Femur (tissue), 1 donor: ENCODE measurements at places on chromosomes 5 and 9.
A peak's percentile ranks its signal among the peaks of the same experiment; 100 is the strongest.

DNA sequence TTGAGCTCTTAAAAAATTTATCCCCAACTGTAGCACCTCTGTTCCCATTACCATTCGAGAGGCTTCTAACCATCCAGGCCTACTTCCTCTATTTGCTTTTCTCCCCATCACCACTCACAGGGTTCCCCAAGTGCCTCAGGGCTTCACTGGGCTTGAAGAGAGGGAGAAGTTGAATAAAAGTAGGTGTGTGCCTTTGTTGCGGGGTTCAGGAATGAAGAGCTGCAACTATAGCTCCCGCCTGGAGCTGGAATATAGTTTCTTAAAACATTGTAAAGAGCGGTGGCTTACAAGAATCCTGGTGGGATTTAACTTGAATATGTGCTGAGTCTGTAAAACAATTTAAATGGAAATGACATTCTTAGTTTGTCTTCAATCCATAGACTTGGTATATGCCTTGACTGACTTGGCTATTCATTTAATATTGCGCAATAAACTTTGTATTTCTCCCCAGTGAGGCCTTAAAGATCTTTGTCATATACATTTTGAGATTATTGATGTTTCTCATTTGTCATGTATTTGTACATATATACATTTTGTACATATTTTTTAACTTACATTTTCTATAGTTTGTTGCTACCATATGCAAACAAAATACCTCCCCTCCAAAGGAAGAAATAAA is 7.2 kb downstream of the ENTREP1 start:
- no peak for DNase-seq

GRCh38 chr5:31487506-31487905 is 44.4 kb downstream of the DROSHA start:
- DNase-seq, result no peak

DNA sequence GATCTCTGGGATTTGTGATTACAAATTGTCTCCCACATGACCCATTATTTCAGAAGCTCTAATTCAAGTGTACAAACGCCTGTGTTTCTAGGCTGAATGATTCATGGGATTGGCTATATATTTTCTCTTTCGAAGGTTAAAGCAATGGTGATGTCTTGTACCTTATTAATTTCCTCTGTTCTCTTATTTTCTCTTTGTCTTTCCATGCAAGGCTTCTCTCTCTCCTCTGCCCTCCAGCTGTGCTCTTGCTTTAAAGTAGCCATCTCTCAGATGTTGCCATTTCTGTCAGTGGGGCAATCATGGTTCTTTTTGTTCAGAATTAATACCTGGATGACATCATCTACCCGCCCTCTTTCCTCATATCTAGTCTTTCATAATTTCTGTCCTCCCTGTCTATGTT is 184.3 kb upstream of the ATP10B start:
- DNase-seq, result no peak

DNA sequence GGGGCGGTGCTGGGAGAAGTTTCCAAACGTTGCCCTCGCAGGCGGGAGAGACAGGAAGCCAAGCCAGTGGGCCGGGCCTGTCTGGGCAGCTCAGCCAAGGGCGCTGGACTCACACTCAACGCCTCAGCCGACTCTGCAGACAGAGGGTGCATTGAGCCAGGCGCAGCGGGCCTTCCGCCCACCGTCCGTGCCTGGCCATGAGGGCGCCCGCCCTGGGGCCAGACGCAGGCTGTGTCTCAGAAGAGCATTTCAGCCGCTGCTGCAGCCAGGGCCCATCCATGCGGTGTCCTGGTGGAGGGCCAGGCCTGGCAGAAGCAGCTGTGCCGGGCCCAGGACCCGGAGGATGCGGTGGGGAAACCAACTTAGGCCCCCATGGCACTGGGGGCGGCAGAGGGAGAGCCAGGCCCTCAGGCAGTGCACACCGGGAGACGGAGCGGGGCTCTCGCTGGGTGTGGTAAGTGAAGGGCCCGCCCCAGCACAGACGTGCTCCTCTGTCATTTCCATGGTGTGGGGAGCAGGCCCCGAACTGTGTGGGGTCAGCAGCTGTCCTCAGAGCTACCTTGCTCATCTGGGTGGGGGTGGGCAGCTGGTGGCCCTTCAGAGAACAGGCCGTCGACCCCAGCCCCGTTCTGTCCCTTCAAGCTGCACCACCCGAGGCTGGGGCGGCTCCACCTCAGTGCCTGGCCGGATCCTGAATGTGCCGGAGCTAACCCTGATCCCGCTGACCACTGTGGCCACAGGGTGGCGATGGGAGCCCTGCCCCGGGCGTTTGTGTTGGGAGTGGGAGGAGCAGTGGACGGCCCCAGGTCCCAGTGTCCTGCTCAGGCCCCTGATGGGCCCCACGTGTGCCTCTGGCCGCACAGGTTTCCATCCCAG is 18.0 kb downstream of the DNLZ start:
- peak; percentile 82 for DNase-seq

- DNase-seq, result no peak
Measured at GRCh38 chr9:121736934-121737462, 85.6 kb downstream of the DAB2IP start.

DNA sequence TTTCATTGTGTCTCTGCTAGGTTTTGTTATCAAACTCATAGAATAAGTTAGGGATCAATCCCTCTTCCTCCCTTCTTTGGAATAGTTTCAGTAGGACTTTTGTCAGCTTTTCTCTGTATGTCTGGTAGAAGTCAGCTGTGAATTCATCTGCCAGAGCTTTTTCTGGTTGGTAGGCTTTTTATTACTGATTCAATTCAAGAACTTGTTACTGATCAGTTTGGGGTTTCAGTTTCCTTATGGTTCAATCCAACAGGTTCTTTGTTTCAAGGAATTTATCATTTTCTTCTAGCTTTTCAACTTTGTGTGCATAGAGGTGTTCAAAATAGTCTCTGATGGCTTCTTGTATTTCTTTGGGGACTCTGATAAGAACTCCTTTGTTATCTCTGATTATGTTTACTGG is 221.7 kb downstream of the FGF10 start:
- no peak for DNase-seq

DNA sequence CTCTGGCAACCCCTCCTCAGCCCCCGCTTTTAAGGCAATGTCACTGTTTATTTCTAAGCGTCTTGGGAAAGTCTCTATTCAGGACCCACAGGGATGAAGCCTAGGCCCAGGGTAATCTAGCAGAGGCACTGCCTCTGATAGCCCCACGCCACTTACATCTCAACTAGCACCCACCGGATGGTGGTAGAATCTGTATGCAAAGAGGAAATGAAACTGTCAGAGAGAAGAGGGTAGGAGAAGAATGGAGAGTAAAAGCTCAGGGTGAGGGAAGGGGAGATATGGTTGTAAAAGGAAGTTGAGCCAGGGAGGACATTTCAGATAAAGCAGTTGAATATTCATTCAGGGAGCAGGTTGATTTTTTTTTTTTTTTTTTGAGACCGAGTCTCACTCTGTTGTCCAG is 3.0 kb downstream of the FRRS1L start:
- no peak for DNase-seq

- DNase-seq, result no peak
Measured at GRCh38 chr5:72369711-72370110, 49.5 kb downstream of the PTCD2 start.

GRCh38 chr5:139251695-139252288 is 41.7 kb upstream of the MATR3 start:
- no peak for DNase-seq

DNA sequence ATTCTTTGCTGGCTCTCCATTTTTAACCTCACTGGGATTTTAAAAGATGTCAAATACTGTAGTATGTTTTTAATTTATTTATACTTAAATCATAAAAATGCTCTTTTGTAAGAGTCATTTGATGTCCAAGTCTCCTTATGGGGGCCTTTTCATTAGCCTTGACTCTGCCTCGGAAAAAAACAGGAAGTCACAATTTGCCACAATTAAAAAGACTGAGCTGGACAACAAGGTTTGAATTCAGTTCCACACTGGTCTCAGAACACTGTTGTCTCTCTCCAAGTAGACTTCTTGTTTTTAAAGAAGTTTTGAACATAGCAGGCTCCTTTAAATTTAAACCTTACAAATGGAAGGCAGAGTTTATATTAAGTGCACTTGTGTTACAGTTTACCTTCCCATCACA is 444.2 kb downstream of the ACTL7B start:
- DNase-seq, result no peak

- no peak for DNase-seq
Measured at GRCh38 chr5:170466988-170467707, 36.7 kb upstream of the KCNIP1 start.

DNA sequence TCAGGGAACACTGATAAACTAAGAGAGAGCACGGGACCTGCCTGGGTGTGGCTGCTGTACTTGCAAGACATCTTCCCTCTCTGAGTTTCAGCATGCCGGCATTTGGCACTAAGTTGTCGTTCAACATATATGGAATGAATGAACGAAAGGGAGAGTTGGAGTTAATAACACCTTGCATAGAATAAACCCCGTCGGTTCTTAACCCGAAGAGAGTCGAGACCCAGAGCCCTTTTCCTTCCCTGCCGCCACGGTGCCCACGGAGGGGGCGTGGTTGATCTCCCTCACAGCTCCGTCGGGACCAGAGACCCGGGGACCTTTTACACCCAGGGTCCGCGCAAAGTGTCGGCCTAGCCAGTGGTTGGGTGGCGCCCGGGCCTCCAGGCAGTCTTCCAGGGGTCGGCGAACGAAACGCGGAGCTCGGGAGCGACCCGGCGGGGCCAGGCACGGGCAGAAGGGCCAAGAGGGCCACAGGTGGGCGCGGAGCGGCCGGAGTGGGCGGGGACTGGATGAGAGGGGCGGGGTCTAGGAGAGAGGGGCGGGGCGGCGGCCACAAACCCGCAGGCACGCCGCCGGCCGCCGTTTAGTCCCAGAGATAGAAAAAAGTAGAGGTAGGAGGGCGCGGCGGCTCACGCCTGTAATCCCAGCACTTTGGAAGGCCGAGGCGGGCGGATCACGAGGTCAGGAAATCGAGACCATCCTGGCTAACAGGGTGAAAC is 735 bp upstream of the RPL26L1 start:
- peak; percentile 66 for DNase-seq

- DNase-seq, result no peak
Measured at GRCh38 chr9:88803546-88804253, 187.6 kb upstream of the S1PR3 start.

- no peak for DNase-seq
Measured at GRCh38 chr5:16550316-16550952, 66.4 kb downstream of the RETREG1 start.
